ENCODE measurements at places on chromosomes 2 and 18.

DNA sequence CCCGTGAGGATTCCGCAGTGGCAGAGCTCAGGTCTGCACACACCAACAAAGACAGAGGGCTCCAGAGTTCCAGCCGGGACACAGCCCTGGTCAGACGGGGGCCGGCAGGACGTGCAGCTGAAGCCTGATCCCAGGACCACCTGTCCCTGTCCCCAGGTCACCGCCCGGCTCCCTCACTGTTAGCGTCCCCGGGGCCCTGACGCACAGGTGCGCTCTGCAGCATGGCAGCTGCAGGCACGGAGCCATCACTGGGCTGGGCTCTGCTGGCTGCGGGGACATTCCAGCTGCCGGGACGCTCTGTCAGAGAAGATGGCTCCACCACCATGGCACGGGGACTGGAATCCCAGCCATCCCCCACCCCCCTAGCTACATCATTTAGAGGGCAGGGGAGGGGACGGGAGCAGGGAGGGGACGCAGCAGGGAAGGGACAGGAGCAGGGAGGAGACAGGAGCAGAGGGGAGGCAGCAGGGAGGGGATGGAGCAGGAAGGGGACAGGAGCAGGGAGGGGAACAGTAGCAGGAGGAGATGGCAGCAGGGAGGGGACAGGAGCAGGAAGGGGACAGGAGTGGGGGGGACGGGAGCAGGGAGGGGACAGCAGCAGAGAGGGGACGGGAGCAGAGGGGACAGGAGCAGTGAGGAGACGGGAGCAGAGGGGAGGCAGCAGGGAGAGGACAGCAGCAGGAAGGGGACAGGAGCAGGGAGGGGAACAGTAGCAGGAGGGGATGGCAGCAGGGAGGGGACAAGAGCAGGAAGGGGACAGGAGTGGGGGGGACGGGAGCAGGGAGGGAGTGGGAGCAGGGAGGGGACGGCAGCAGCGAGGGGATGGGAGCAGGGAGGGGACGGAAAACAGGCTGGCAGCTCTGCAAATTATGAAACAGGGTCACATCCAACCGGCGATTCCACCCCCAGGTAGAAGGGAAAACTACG is 39.8 kb downstream of the SLC66A2 start:
- DNase-seq: peak; percentile 15

- peak; percentile 45 for DNase-seq
Measured at GRCh38 chr2:164840458-164840929, 1.1 kb downstream of the COBLL1 start.

DNA sequence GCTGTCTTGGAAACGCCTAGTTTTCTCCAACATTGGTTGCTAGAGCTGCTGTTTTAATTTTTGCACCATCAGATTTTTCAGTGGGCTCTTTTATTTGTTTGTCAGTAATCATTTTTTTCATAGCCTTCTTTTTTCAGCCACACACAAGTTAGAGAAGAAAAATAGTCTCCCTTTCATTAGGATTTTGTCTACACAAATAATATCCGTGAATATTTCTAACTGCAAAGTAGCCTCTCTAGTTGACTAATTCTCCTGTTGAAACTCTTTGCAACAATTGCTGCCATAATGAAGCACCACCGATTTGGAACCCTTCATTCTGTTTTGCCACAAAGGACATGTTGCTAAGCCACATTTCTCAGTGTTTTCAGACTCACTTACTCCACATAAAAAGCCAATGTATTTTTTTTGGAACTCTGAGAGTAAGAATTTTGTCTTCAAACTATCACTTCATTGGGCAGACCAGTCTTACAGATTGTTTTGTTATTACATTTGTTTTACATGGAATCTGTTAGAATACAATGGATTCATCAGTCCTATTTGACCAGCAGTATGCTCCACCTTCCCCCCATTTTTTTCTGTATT is 9.6 kb downstream of the KCNJ3 start:
- no peak for DNase-seq

DNA sequence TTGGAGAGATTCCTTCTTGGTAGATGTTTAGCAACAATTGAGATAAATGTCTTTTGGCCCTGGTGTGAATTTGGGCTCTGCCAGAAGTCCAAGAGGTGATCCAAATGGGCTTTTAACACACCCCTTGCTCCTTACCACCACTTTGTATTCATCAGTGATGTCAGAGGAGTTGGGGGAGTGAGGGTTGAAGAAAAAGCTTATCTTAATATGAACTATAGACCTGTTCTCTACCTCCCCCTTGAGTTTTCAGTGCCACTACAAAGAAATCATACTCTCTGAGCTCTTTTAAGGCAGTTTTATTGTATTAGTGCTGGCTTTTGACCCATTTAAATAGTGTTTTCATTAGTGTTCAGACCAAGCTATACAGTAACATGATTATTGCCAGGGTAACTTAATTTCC is 229.1 kb downstream of the PHLPP1 start:
- no peak for DNase-seq

- no peak for DNase-seq
Measured at GRCh38 chr2:151315381-151315903, 26.0 kb upstream of the NMI start.

GRCh38 chr2:120771111-120771780 is 35.6 kb downstream of the GLI2 start:
- peak; percentile 13 for DNase-seq

DNA sequence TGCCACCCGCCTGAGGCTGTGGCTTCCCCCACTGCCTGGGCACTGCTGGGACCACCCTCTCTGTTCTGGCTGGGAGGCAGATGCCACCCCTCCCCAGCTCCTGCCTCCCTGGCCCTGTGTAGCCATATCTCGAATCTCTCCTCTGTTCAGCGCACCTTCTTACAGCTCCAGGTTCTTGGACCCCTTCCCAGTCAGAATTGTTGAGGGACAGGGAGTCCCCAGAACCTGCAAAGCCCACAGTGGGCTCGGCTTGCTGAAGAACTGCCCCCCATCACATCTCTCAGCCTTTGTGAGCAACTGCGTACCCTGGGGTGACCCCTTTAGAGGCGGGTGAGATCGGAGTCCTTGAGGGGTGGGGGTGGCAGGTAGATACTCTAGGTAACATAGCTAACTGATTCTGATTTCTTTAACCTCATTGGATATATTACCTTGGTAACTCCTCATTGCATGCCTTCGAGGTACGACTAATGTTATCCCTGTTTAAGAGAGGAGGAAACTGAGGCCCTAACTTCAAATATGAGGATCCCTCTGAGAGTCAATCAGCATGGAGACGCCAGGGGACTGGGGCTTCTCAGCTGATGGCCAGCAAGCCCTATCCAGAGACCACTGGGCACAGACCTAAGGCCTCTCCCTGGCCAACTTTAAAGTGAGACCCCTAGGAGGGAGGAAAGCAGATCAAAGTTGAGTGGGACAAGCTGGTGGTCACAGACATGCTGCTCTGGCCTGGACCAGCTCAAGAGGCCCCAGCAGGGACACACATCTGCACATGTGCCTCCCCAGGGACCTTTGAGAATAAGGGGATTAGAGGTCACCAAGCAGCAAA is 101.3 kb downstream of the CAPN13 start:
- no peak for DNase-seq

- DNase-seq: no peak
Measured at GRCh38 chr2:235986361-235986760, 181.8 kb downstream of the GBX2 start.

GRCh38 chr18:42028247-42028832 is 73.3 kb downstream of the PIK3C3 start:
- no peak for DNase-seq

DNA sequence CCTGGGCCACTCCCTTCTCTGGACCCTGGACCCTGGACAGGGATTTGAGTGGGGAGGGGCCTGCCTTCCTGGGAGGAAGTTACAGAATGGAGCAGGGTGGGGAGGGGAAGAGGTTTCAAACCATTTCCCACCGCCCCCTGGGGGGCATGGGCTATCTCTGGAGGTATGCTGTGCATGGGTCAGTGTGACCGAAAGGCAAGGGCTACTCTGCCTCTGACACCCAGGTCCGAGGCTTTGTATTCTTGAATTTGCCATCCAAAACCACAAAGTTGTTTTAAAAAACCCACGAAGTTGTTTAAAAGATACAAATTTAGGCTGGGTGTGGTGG is 46.9 kb downstream of the GORASP2 start:
- DNase-seq: no peak

DNA sequence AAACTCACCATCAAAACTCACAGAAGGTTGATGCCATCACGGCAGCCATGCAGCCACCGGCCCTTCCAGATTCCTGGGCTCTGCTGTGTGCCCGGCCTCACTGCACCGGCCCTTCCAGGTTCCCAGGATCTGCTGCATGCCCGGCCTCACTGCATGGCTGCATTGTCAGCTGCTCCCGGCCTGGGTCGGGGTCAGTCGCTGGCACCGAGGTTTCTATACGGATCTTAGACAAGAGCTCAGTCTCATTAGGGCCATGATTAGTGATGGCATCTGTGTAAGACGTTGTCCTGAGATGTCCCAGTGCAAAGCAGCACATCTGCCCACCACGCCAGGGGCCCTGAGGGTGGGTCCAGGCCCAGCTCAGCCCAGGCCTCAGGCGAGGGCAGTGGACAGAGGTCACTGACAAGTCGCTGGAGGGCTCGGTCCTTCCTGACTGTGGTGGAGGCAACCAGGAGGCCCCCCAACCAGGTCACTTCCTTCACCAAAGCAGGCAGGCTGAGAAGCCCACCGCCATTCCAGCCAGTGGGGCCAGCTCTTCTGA is 29.4 kb downstream of the TMEM18 start:
- no peak for DNase-seq

DNA sequence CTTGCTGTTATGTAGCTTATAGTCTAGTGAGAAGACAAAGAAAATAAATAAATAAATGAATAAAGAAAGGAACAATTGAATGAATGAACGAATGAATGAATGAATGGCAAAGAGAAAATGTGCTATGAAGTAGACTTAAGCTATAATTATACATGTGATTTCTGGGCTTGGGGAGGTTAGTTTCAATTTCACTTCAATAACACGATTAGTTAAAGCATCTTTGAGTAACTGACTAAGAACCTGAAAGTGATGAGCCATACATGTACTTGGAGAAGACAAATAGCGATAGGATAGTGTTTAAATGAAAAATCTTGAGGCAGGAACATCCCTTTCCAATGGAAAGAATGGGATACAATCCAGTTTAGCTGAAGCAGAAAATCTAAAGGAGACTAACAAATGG is 593.1 kb upstream of the LRRTM4 start:
- no peak for DNase-seq

GRCh38 chr2:10497797-10498251 is 49.7 kb upstream of the ODC1 start:
- DNase-seq: peak; percentile 47

DNA sequence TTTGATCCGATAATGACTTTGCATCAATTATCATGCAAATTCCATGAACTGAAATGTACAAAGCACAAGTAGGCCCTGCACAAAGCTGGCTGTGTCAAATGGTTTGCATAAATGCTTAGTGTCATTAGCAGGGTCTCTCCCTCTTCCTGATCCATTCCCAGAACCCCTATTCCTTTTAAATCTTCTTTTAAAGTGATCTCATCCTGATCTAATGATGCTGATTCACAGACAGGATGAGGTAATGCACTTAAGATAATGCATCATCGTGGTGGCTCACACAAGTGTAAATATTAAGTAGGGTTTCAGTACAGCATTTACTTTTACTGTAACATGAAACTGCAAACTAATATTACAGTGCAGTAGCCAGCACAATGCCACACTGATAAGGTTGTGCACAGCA is 304.8 kb upstream of the SOX11 start:
- no peak for DNase-seq

DNA sequence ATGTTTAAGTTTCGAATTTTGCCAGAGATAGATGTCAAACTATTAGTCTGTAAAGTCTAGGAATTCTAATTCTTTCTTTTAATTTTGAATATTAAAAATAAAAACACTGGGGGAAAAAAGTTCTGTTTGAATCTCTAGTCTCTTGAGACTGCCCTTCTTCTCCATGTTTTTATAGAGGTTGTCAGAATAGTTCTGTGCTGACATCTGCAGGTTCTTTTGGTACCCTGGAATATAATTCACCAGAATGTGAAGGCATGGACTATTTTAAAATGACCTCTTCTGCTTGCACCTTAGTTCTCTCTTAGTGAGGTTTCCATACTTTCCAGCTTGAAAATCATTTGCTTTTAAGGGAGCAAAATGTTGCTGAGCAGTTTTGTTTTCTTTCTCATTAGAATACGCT is 121.0 kb upstream of the MSTN start:
- no peak for DNase-seq

DNA sequence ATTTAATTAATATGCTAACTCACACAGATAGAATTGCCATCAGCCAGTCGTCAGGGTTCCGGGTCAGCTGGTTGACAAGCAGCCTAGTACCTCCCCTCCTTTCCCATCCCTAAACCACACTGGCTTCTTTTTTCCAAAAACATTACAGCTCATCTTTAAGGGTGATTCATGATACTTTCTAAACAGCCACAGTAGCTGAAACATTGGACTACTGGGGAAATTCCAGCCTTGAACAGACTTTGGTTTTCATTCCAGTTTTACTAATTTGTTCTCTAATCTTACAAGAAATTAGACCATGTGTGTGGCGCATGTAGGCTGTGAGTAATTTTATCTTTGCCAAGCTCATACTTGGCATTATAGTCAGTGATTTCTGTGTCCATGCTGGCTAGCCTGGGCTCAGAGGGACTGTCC is 110.8 kb downstream of the FMNL2 start:
- DNase-seq: no peak

- no peak for DNase-seq
Measured at GRCh38 chr2:141068053-141068682, 1062.6 kb downstream of the LRP1B start.

- DNase-seq: no peak
Measured at GRCh38 chr2:122486086-122486485, 730.6 kb downstream of the TSN start.

DNA sequence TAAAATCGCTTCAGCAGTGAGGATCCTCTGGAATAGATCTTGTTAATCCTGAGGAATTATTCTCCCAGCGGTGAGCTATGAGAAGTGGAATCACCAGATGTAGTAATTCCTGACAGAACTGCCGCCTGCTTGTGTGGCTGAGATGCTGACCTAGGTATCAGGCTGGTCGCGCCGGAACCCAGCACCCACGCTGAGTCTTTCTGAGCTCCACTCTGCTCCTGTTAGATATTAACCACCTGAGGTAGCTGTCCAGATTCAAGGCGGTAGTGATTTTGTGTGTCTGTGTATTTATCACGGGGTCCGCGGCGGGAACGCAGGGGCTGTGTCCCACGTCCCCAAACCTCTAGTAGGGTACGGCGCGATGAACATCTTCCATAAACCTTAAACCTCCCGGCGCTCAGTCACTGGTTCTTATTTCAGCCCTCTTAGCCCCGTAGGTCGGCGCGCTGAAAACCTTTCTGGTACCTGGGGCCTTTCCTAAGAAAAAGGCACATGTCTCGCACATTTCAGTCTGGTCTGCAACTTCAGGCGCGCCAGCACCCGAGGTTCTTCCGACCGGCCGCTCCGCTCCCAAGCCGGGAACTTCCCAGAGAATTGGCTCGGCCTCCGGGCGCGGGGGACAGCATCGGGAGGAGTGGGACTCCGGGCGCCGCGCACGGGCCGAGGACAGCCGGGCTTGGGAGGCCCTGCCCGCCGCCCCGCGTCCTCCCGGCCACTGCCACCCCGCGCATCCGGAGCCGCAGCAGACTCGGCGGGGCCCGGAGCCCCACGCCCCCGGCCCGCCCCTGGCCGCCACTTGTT is 542 bp upstream of the CNNM3 start:
- DNase-seq: no peak

DNA sequence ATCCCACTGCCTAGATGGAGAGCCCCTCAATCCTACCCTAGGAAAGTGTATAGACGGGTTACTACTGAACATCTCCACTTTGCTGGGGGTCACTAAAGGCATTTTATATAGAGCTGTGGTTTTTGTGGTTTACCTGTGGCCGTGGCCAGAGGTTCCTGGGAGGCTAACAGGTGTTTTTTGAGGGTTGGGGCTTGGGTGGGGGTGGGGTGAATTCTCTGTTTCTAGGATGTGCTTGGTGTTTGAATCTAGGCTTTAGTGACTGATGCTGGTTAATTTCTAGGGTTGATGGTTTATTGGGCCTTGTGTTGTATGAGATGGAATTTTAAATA is 7.7 kb downstream of the HOXD8 start:
- no peak for DNase-seq
